ENCODE measurements at places on chromosomes 12 and 14. TPM values are rescaled to one million over a fixed set of nuclear protein-coding genes. Genes with fewer than 3 reads are reported as not detected.

DNA sequence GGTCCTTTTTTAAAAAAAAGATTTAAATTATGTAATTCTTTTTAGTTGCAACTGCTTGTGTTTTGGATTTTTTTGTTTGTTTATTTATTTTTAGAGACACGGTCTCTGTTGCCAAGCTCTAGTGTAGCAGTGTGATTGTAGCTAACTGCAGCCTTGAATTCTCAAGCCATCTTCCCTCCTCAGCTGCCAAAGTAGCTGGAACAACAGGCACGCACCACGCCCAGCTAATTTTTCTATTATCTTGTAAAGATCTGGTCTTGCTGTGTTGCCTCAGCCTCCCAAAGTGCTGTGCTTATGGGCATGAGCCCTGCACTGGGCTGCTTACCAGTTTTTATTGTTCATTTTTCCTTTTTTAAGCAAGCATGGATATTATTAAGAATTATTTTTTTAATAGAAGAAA lies 10.6 kb upstream of the ART4 start:
- no peak for DNase-seq

- DNase-seq = peak; percentile 24
Measured at GRCh38 chr12:53700567-53700966, 24.7 kb upstream of the ATP5MC2 start.

GRCh38 chr14:96827290-96827689 lies 30.1 kb downstream of the VRK1 start:
- no peak for DNase-seq

- DNase-seq = no peak
Measured at GRCh38 chr12:12456637-12457036, 99.8 kb downstream of the BORCS5 start.

- no peak for DNase-seq
Measured at GRCh38 chr12:109727746-109728726, 14.4 kb downstream of the FAM222A start.

DNA sequence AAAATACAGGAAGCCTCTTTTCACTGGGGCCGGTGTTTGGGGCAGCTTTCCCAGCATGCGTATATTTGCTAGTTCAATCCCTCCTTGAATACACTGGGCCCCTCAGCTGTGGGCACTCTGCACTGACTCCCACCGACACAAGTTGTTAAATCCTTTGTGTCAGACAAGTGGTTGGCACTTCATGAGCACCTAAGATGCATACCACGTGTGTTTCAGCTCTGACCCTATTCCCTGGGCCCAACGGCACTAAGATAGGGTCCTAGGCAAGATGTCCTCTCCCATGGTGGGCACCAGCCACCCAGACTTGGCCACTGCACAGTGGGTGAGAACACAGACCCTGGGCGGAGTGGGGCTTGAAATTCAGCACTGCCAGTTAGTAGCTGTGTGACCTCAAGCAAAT lies 173.8 kb downstream of the BCL11B start:
- DNase-seq = no peak

DNA sequence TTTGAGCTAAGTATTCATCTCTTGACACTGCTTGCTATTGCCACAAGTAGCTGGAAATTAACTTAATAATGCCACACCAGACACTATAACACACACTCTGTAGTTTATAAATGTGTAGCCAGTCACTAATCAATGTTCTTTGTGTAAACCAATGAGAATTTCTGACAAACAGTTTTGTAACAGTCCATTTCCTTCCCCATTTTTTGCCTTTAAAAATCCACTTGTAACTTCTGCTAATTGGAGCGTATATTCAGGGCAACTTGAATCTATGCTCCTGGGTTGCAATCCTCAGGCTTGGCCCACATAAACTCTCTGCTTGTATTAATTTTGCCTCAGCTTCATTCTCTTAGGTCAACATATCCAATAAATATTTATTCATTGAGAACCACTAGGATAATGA lies 125.0 kb upstream of the DHRS4 start:
- DNase-seq = no peak

- DNase-seq = no peak
Measured at GRCh38 chr14:24783791-24784190, 149.8 kb upstream of the GZMB start.

- no peak for DNase-seq
Measured at GRCh38 chr12:95248095-95248494, 30.5 kb downstream of the VEZT start.

DNA sequence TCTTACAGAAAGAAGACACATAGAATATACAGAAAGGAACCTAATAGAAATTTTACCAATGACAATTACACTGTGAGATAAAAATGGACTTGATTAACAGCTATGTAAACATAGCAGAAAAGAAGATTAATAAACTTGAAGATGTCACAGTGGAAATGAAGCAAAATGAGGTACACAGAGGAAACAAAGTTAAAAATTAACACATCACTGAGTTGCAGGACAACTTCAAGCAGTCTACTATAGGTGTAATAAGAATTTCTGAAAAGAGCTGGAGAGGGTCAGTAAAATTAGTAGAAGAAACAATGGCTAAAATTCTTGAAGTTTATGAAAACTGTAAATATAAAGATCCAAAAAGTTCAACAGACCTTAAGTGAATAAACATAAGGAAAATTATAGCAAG lies 738.7 kb downstream of the C12orf50 start:
- no peak for DNase-seq

DNA sequence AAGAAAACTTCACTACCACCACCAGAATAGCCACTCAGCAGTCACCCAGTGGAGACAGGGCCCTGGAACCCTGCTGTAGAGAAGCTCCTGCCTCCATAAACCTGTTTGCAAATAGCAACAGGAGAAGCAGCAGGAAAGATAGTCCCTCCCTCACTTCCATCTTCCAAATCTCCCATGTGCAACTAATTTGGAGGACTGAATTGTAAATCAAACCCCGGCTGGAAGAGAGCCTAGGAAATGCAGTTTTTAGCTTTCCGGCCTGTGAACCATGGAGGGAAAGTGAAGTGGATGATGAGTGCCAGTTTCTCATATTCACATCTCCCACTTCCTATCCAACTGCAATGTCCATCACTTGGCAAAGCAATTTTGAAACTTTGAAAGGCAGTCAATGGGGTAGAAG lies 167.2 kb upstream of the FRMD6 start:
- DNase-seq = no peak

GRCh38 chr14:59679872-59680271 lies 103.3 kb upstream of the CCDC175 start:
- DNase-seq = peak; percentile 30

GRCh38 chr12:89947437-89948270 lies 239.0 kb upstream of the ATP2B1 start:
- DNase-seq = peak; percentile 94

- DNase-seq = peak; percentile 92
Measured at GRCh38 chr12:9364224-9365176, 156.3 kb upstream of the PZP start.

DNA sequence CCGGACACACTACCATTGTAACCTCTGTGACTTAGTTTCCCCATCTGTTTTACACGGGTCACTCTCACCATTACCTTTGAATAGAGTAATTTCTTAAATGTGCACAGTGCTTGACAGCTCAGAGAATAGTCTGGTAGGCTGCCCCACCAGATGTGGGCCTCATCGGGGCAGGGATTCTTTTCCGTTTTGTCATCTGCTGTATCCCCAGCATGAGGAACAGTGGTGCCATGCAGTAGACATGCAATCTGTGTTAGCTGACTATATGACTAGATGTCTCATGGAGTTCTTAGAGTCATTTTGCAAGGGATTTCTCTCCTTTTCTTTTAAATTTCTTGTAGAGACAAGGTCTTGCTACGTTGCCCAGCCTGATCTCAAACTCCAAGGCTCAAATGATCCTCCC lies 44.9 kb upstream of the PLEKHG3 start:
- no peak for DNase-seq

GRCh38 chr12:67394550-67394949 lies 125.4 kb downstream of the CAND1 start:
- peak; percentile 88 for DNase-seq

Gene RND1
- not detected for total RNA-seq

Gene FOXN4
- total RNA-seq = not detected

Gene RIMBP2
- total RNA-seq = not detected

Gene SLC39A5
- total RNA-seq = not detected

Gene CCDC77
- total RNA-seq = 31.8 TPM

Gene ATG14
- total RNA-seq = 9.0 TPM

All from LHCN-M2 (cell line).